NCI-H2081 treated with DMSO at 0.1 percent for 48 hours (cell line): ENCODE measurements at places on chromosomes 3 and 15.

DNA sequence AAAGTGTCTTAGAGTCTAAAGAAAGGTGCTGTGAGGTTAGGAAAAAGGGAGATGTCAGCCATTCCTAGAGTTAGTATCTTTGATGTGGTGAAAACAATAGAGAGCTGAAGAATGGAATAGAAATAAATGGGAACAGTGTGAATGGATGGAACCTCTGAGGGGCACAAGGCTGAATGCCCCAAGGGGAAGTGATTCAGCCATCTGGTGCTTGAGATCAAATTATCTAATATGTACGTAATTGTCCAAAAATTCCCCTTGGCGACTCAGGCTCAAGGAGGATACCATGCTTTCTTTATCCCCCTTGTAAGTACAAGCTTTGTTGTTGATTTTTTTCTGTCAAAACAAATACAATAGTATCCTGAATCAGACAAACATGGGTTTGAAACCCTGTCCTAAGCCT, 361.6 kb downstream of the LSAMP start:
- no peak for DNase-seq

- DNase-seq, result no peak
Observed at GRCh38 chr3:51550080-51550819, 11.7 kb downstream of the RAD54L2 start.

- DNase-seq, result no peak
Observed at GRCh38 chr3:108428586-108428985, 81.8 kb downstream of the MYH15 start.

DNA sequence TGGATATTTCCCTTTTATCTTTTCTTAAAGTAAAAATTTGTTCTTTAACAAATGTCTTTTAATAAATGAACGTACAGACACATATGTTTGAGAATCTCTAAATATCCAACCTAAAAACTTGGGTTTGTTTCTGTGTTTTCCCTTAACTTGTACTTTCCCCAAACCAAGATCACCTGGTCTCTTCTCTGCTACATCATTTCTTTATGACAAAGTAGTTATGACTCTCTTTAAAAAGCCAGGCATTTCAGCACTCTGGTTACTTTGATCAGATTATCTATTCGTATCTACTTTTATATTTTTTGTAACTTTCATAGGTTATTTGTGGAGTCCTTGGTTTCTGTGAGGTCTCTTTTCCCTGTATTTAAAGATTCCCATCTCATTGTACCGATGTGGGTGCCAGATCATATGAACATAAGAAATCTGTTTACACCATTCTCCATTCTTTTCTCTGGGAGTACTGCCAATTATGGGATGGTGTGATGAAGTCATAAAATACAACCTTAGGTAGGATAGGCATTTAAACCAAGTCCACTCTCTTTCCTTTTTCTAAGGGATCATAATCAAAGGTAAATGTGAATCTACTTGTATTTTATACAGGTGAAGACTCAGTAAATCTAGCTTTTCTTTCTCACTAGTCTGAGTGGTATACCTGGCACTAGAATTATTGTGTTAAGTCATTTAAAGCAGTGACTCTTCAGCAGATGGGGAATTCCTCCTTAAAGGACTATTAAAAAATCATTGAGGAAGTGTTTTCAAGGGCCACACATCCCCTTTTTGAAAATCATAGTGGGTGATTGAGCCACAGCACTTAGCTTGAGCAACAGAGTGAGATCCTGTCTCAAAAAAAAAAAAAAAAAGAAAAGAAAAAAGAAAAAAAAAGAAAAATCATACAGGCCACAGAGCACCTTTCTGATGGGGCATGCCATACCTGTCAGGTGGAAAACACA, 12.4 kb upstream of the NFKBIZ start:
- no peak for DNase-seq

DNA sequence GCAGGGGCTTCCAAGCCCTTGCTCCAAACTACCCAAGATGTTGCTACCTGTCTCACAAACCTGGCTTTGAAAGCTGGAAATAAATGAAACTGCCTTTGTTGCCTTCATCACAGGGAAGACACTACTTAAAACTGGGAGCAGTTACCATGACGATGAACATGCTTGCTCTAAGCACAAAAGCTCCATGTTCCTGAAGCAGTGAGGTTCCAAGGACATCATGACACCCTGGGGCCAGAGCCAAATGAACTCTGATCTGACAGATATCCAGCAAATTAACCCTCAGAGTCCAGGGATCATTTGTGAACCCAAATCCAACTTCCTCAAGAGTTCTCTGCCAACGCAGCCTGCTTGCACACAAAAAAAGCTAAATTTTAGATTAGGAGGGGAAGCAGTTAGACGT, 10.7 kb downstream of the TRAIP start:
- DNase-seq, result no peak

GRCh38 chr15:36911322-36911944, 188.9 kb downstream of the MEIS2 start:
- peak; percentile 92 for DNase-seq

DNA sequence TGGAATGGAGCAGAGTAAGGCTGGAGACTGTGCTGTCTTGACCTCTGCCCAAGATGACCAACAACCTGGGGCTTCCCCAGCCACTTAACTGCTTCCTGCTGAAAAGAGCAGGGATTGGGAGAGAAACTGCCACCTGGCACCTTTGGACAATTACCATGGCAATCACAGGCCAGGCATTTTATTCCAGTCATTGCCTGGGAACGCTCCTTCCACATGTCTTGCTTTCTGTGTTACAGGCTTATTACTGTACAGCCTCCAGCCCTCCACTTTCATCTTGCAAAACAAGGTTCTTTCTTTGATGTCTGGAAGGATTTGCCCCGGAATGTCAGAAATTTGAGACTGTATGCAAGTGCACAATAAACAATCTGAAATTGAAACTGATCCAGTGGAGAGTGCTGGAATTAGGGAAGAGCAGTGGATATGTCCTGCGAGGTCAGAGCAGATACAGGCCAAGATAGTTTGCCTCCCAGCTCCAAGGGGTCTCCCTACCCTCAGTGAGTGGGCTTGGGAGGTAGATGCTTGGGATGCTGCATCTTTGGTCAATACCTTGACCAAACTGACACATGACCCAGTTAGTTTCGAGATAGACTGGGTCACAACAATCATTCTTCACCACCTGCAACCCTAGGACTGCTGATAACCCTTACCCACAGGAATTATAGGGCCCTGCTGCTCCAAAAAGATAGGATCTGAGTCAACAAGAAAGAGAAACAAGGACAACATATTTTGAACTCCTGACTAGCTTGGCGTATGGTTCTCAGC, 2.7 kb downstream of the PPP1R14D start:
- no peak for DNase-seq

DNA sequence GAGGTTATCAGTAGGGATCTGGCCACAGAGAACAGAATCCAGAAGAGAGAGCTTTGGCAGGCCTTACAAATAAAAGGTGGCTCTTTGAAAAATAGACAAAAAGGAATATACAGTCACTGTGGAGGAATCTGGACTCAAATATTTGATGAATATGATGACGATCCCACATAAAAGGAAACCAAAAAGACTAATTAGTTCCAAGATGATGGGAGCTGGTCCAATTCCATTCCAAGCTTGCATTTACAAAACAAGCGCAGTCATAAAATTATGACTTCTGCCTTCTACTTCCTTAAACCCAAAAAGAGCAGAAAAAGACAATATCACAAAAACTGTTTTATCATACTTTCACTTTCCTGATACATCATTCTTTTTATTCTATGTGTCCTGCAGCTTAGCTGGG, 285.8 kb downstream of the DIPK2A start:
- no peak for DNase-seq
